LHCN-M2 (cell line): ENCODE measurements at places on chromosomes 11 and 22. TPM values are rescaled to one million over a fixed set of nuclear protein-coding genes. Genes with fewer than 3 reads are reported as not detected.

DNA sequence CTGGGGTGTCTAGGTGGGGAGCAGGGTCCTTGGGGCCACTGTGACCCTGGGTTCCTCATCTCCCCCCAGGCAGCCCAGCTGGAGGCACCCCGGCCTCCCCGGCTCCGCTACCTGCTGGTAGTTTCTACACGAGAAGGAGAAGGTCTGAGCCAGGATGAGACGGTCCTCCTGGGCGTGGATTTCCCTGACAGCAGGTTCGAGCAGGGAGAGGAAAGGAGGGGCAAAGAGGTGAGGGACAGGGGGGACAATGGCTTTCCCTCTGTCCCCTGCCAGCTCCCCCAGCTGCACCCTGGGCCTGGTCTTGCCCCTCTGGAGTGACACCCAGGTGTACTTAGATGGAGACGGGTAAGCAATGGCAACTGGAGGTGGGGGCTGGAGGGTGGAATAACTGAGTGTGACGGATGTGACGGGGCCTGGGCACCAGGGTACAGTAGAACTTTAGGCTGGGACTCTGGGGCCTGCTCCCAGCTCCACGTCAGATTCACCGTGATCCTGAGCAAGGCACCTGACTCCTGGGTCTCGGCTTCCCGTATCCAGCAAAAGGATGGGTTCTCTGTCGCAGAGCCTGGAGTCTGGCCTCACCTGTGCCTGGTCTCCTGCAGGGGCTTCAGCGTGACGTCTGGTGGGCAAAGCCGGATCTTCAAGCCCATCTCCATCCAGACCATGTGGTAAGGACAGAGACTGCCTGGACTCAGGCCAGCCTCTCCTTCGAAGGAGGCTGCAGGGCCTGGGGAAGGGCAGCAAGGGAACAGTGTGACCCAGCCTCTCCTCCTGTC lies 3.6 kb downstream of the SSH3 start:
- DNase-seq, result no peak

GRCh38 chr11:17375547-17375946 lies 12.9 kb downstream of the KCNJ11 start:
- no peak for DNase-seq

- DNase-seq, result no peak
These were observed 12.3 kb upstream of the CD5 start for GRCh38 chr11:61089806-61090491.

The NAALADL1 gene
- not detected in 2 replicates for total RNA-seq

The EHF gene
- total RNA-seq, result not detected in 2 replicates
